ENCODE measurements at places on chromosomes 11 and 22. TPM values are rescaled to one million over a fixed set of nuclear protein-coding genes. Genes with fewer than 3 reads are reported as not detected.

DNA sequence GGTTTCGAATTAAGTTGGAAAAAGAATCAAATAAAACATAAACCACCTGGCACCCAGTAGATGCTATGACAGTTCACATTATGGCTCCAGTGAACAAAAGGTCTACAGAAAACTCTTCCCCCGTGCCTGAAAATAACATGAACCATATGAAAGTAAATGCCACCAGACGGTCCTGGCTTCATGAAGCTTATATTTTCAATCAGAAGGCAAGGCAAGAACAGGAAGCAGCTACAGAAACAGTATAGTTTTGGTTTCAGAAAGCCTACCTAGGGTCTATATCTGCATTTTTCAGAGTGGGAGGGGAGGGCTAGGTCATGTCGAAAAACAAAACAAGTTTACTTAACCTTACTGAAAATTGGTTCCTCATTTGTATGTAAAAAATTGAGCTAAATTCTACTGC, 9.8 kb downstream of the RAB30 start:
- DNase-seq, result no peak

- DNase-seq, result peak; percentile 49
Measured at GRCh38 chr11:111454561-111455192, 57.5 kb downstream of the BTG4 start.

DNA sequence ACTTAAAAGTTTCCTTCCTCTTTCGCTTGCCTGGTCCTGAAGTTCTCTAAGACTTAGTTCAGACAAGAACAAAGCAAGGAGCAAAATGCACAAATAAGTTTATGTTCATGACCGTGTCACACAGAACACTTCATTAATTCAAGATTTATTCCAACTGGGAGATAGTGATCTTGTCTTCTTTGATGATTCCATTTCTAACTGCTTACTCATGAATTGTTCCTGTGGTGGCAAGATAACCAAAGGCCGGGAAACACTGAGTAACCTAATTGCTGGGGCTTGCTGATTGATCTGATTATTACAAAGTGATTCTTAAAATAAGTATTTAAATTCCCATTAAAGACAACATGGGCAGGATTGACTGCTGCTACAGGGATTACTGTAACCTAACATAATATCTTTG, 1462.9 kb upstream of the RAG2 start:
- DNase-seq, result no peak

DNA sequence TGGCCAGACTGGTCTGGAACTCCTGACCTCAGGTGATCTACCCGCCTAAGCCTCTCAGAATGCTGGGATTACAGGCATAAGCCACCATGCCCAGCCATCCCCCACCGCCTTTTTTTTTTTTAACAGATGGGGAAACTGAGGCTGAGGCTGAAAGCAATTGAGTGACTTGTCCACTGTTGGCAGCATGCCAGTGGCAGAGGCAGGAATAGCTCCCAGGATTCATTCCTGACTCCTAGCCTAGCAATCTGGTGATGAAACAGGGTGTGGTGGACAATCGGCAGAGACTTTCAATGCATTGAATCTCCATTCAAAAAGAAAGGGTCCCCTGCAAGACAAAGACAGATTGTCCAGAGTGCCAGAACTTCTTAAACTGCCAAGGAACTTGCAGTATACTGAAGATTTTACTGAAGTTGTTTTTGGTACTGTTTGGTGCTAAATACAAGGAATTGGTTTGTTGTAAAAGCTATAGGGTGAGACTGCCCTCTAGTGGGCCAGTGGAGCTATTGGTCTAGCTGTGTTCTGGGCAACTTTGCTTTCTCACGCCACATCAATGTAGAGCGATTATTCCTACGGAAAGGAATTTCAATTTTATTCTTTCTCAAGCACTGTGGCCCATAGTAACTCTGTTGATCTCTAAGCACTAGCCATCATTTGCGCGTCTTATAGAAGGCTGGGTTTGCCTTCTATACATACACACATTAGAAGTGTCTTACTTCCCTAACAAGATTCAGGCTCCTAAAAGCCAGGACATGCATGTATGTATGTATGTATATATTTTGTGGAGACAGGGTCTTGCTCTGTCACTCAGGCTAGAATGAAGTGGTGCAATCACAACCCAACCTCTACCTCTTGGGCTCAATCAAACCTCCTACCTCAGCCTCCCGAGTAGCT, 21.0 kb downstream of the C22orf31 start:
- DNase-seq, result peak; percentile 94

DNA sequence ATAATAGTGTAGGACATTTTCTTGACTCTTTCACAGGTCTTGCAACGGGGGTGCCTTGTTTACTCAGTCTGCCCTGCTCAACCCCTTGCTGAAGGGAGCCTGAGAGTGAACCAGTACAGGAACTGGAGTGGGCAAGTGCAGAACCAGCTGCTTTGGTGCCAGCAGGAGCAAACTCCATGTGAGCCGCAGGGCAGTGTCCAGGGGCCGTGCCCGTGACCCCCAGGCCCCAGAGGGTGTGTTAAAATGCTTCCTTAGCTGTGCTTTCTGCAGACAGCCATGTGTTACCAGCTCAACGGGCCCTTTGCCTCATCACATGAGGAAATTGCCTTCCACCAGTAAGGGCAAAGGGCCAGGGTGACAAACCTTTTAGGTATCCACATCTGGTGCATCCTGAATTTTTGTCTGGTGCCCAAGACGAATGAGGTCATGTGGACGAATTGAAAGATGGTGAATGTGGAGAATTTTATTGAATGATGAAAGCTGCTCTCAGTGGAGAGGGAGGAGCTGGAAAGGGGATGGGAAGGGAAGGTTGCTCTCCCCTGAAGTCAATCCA, 53.6 kb upstream of the OR5D13 start:
- peak; percentile 0 for DNase-seq

DNA sequence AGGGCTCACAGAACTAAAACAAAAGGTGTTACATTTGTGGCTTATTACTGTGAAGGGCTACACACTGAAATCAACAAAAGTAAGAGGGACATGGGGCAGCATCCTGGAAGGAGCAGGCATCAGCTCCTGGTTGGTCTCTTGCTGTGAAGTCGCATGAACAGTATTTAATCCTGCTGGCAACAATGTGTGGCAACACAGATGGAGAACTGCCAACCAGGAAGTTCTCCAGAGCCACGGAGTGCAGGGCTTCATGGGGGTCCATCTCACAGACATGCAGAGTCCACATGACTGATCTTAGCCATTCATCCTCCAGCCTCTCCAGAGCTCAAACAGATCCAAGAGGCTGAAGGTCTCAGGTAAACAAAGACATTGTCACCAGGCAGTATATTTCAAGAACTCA, 32.8 kb upstream of the FGF3 start:
- no peak for DNase-seq

SERPINH1 gene
- 585 TPM for total RNA-seq

ARHGAP8 gene
- 12.1 TPM for total RNA-seq
